Activated effector memory CD4-positive, alpha-beta T cell treated with anti-CD3 and anti-CD28 coated beads, Interleukin-2, amount 50 U/mL, for 16 hours (primary cell): ENCODE measurements at places on chromosomes 11 and 22.

DNA sequence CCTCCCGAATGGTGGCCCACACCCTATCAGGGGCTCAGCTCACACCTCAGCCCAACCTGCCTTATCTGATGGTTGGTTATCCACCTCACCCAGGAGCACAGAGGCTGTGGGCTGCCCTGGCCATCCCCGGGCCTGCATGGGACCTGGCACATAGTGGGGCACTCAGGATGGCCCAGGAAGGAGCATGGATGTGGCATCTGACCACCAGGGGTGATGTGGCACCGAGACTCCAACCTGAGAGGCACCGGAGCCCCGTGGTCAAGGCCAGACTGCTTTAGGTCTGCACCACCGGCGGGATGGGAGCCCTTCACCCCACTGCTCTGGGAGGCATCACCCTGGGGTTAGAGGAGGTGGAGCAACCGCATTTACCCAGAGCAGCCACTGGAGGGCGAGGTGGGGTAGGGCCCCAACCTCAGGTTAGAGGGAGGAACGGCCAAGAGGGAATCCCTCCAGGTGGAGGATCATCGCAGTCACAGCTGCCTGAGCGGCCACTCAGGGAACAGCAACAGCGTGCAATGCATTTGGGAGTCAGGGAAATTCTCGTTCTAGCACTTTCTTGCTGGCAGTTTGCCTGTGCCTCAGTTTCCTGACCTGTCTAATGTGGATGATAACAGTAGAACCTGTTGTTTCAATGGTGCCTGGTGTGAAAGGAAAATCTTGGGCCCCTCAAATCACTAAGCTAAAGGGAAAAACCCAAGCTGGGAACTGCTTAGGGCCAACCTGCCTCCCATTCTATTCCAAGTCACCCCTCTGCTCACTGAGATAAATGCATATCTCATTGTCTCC lies 52.9 kb upstream of the CARS1 start:
- DNase-seq = peak; percentile 71

GRCh38 chr22:30348809-30349208 lies 7.9 kb downstream of the SF3A1 start:
- DNase-seq = no peak

DNA sequence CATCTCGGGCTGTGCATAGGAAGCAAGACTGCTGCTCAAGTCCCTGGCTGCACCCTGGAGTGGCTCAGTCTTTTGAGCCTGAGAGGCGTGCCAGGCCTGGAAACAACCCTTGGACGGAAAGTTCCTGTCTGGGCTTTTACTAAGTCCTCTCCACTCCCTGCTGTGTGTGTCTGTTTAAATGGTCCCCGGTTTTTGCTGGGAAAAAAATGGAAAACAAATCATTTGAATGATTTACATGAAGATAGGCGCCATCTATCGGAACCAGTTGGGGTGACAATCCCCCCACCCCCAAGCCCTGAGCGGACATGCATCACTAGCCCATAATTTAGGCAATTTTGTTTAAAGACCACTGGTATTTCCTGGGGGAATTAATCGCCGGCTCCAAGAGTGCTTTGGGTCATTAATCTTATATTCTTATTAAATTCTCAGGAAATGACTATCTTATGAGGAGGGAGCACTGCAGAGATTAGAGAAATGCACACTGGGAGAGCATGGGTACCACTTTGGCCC lies 2.7 kb upstream of the GAB2 start:
- peak; percentile 81 for DNase-seq

- DNase-seq = no peak
Observed at GRCh38 chr11:70201882-70202861, 924 bp upstream of the FADD start.

- DNase-seq = no peak
Observed at GRCh38 chr11:128903248-128904061, 12.3 kb downstream of the KCNJ5 start.

DNA sequence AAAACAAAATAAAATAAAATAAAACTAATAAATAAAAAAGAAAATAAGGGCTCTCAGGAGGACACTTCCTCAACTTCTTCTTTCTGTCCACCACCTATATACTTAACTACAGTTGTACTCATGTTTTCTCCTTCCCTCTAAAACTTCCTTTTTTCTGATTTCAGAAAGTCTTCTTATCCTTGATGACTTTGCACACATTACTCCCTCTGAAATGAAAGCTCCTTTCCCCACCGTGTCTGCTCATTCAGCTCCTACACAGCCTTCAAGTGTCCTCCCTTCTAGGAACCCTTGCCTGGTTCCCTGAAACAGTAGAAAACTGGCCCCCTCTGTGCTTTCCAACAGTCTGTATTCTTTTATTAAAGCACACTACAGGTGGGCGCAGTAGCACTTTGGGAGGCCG lies 18.3 kb upstream of the DDX17 start:
- DNase-seq = no peak

- DNase-seq = no peak
Observed at GRCh38 chr11:132648851-132649250, 883.5 kb downstream of the OPCML start.

DNA sequence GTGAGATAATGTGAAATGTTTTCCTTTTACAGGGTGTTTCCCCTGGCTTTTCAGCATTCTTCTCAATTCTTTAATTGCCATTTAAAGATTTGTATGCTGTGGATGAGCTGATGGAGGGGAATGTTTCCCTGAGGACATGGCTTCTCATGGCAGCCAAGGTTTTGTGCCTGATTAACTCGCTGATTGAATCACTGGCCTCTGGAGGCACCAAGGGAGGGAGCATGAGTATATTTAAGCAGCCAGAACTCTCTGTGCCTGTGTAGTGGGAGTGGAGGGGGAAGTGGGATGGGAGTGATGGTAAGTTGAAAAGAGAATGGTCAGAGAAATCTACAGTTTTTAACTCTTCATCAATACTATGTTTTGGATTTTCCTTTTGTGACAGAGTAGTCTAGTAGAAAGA lies 88.7 kb downstream of the STIM1 start:
- no peak for DNase-seq

DNA sequence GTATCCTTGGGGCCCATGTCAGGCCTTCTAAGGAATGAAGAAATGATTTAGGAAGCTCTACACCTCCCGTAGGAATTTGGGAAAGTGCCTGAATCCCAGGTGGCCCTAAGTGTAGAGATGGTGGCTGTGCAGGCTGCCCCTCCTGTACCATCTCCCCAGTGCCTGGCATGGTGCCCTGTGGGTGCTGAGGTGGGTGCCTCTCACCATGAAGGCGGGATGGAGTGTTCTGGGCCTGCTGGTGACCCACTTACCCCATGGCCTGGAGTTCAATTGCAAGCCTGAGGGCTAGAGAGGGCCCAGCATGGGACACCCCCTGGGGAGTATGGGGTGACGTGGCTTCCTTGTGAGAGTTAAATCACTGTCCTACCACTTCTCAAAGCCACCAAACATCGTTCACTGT lies 19.8 kb downstream of the SAMM50 start:
- peak; percentile 53 for DNase-seq

GRCh38 chr22:30565341-30565740 lies 9.1 kb downstream of the GAL3ST1 start:
- no peak for DNase-seq

- no peak for DNase-seq
Observed at GRCh38 chr11:83477772-83478171, 191.6 kb upstream of the CCDC90B start.

DNA sequence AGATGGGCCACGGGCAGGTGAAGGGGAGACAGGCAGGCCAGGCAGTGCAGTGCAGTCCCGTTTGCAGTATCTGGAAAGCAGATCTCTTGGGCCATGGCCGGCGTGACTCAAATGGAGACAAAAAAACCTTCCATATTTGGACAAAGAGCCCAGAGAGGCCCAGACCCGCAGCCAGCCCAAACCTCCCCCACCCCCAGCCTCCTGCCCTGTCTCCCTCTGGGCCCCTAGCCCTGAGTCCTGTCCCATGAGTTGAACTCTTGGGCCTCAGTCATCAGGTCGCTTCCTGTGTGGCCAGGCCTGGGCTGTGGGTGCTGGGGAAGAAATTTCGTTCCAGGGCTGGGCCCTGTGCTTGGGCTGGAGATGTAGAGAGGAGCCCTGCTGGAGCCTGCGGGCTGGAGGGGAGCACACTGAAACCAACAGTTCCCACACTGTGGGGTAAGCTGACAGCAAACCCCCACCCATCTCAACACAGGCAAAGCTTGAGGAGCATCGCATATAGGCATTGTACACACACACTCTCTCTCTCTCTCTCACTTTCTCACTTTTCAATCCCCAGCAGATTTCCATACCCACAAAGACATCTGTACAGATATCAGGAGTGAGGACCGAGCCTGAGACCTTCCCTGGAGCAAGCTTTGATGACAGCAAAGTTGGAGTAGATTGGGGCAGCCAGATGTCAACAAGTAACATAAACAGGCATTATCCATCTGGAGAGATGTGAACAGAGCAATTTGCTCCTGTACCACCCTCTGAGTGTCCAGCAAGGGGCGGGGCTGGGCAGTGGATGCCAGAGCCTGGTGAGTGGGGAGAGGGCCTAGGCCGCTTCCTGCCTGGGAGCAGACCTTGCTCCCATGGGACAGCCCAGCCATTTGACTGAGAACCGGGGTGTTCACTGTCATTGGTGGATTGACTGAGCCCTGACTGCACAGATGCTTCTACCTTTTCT lies 17.2 kb downstream of the ARHGEF17 start:
- no peak for DNase-seq

DNA sequence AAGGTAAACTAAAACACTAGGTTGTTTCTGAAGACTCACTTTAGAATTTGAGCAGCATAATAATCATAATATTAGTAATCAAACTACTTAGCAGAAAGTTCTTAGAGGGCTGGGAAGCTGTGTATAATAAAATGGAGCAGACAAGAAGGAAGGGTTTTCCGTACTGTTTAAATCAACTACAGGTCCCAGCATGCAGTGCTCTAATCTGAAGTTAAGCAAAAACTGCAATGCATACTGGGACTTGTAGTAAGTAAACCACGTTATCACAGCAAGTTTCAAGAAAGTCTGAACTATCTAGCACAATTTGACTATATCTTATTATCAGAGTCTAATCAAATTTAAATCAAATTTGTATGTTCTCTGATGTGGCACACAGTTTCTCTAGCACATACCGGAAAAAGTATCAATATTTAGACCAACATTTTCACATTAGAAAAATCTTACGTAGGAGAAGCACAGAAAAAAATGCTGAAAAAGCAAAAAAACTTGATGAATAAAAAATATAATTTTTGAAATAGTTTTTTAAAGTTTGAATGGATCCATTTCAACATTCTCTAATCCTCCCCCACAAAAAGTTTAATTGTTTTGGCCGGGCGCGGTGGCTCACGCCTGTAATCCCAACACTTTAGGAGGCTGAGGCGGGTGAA lies 8.2 kb downstream of the PHF21A start:
- no peak for DNase-seq

GRCh38 chr11:76252631-76253070 lies 46.3 kb upstream of the WNT11 start:
- DNase-seq = no peak

GRCh38 chr22:32329202-32329645 lies 28.4 kb upstream of the RFPL3 start:
- no peak for DNase-seq

- DNase-seq = no peak
Observed at GRCh38 chr22:17285656-17286055, 66.4 kb upstream of the ADA2 start.
